ENCODE measurements at places on chromosomes 6 and 20.
A peak's percentile ranks its signal among the peaks of the same experiment; 100 is the strongest.

DNA sequence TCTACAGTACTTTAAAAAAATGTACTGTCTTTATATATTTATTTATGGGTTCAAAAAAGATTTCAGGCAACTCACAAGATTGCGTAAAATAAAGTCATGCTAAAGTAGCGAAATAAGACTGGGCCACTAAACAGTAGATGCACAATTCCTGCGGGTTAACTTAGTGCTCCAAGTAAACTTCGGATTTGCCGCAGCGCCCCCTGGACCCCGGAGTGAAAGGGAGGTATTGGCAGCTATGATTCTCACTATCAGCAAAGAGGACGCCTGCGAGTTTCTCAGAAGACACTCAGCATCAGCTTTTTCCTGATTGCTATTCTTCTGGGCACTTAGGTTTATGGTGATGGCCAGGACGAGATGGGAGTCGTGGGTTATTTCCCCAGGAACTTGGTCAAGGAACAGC is 1.4 kb downstream of the OTOR start:
- DNase-seq = no peak

DNA sequence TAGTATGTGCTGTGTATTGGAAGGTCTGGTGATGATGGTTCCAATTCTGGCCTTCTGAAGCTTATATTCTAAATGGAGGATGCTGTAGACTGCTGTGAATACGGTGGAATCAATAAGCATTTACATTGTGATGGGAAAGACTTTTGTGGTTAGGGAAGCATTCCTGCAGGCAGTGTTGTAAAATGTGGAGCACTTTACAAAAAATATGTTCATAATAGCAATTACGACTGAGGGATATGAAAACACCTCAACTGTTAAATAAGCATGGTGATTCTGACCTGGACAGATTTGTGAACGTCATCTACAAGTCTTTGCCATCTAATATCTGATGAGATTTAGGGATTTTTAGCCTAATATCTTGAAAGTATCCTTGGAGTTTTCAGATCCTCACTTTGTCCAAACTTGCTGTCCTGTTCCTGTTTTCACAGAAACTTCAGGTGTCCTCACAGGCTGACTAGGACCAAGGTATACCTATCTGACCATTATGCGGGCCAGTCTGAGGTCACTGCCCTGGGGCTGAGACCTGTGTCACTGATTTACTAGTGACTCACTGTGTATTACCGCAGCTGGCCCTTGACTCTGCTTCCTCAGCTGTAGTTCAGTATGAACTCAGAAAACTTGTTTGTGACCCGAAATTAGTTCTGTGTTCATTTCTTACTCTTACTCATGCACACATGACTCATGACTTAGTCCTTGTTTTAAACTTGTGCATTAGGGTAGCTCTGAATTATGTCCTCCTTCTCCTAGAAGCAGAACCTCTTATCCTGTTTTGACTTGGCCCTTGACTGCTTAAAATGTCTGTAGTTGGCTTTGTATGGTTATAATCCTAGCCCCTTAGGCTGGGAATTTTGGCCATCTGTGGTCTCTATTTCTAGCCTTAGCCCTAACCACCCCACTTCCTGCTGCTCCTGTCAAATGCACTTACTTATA is 343.0 kb downstream of the CDKAL1 start:
- peak; percentile 3 for DNase-seq

- DNase-seq = no peak
These were observed 73.3 kb downstream of the IGF2R start for GRCh38 chr6:160042014-160042773.

DNA sequence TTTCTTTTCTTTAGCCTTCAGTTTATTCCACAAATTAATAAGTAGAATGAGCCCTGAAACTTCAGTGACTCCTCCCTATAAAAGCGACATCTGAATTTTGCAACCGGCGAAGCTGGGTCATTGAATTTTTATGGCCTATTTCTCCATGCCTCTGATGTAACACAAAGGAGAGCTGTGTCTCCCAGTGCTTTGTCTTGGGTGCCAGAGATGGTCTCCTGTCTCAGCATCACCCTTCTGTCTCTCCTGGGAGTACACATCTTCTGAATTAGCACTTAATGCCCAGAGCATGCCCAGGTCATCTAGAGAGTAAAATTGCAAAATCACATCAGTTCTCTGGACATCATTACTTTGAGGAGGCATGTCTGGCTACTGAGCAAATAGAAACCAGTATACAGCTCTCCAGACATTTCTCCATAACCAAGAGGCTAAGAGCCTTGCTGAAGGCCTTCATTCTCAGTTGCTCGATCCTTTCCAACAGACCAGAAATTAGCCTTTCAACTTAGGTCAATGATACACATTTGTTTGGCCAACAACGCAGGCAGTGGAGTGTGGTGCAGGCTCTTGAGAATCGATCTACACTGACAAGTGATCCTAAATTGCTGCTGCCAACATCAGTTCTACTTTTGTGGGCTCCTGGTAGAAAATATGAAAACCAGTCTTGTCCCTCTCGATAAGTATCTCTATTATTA is 176.0 kb upstream of the FOXQ1 start:
- no peak for DNase-seq

- no peak for DNase-seq
These were observed 5.0 kb downstream of the ZDHHC14 start for GRCh38 chr6:157386023-157386422.

- DNase-seq = no peak
These were observed 1.2 kb downstream of the TRDN start for GRCh38 chr6:123635567-123635966.

- DNase-seq = no peak
These were observed 456.6 kb downstream of the PREX1 start for GRCh38 chr20:48371211-48371610.

DNA sequence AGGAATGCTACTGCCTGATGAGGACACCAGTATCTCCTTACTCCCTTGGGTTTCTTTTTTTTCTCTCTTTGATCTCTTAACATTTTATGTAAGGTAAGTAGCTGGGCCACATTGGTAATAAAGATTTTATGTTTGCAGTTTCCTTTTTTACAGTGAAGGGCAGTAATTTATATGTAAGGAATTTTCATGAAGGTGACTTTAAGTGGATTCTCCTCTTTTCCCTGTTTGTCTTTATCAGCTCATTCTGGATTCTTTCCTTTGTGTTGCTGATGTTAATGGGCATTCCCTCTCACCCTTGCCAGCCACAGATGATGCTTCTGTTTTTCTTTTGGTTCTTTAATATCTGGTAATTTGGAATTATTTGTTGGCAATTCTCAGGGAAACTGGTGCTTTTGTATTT is 34.7 kb downstream of the AFDN start:
- DNase-seq = no peak

GRCh38 chr6:13331516-13332348 is 3.4 kb upstream of the TBC1D7 start:
- DNase-seq = no peak

DNA sequence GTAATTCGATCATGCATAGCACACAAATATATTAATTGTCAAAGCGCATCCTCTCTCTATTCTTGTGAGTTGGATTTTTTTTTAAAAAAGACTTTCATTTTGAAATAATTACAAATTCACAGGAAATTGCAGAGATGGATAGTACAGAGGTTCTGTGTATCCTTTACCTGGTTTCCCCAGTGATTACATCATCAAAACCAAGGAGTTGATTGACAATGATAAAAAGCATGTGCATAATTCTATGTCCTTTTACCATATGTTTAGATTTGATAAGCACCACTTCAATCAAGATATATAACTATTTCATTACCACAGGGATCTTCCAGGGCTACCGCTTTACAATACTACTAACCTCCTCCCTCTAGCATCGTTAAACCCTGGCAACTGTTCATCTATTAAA is 40.2 kb downstream of the CCN2 start:
- DNase-seq = no peak

- no peak for DNase-seq
These were observed 29.0 kb upstream of the SRF start for GRCh38 chr6:43142101-43142500.

- no peak for DNase-seq
These were observed 51.8 kb upstream of the APCDD1L start for GRCh38 chr20:58566981-58567380.

DNA sequence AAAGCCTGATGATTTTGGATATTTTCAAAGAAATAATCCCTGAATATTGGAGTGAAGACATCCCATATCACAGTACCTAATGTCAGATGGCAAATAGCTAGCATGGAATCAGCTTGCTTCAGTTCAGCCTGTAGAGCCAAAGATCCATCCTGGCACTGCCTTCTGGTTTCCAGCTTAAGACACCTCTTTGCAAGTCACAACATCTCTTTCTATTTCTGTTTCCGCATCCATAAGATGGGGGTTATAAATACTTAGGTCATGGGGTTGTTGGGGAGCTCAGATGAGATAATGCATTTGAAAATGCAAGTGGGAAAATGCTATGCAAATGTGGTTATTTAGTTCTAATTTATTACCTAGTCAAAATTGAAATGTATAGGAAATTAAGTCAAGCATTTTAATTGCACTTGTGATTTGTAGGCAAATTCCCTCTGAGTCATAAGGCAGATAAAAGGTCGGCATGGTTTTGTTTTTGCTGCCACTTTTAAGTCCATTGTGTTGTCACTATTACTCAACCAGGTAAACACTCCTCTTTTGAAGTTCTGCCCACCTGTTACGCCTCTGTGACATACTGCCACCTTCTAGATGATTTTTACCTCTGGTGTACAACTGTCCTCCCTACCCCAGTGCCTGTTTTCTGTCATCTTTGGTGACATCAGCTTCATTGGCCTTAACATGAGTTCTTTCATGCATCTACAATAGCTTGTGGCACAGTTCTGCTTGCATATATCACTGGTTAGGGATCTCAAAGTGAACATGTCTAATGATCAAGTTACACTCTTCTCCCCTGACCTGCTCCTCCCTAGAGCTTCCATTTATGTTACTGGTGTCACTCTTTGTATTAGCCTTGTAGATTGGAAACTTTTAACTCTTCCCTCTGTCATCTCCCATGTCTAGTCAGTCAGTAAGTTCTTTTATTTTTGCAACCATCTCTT is 96.6 kb downstream of the CDKAL1 start:
- no peak for DNase-seq

DNA sequence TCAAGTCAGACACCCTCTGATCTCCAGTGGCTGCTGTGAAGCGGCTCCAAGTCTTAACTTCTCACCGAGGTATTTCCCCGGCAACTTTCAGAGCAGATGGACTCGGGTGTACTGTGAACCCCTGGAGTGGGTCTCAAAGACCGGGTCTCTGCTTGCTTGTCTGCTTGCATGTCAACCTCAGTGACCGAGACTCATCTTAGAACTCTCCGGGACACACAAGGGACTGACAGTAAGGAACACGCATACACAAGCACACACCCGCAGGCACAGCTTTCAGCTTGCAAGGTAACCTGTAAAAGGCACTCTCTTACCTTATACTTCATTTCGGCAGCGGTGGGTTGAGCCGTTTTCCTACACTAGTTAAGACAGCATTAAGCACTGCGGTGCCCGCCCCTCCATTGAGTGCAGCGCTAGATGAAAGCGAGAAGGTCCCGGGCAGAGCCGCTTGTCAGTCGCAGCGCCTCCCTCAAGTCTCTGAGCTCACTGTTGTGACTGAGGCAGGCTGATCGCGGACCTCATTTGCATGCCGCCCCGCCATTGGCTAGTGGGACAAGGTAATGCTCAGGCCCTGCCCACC is at the start of gene NEDD9:
NEDD9 (minus strand) TSS at position 476 of the 577 bp plus-strand sequence; CDS start at position 323, 153 bp downstream.
- peak; percentile 96 for DNase-seq

DNA sequence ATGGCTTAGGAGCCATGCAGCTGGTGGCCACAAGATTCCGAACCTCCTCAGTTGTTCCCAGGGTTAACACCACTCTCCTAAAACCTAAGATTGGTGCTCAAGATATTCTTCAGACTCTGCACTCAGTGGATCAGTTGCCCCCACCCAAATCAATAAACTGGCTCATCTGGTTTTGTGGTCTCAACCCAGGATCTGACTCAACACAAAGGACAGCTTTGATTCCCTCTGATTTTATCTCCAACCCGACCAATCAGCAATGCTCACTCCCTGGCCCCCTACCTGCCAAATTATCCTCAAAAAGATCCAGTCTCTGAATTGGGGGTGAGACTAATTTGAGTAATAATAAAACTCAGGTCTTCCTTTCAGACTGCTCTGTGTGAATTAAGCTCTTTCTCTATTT is 137.5 kb downstream of the EYS start:
- DNase-seq = no peak

DNA sequence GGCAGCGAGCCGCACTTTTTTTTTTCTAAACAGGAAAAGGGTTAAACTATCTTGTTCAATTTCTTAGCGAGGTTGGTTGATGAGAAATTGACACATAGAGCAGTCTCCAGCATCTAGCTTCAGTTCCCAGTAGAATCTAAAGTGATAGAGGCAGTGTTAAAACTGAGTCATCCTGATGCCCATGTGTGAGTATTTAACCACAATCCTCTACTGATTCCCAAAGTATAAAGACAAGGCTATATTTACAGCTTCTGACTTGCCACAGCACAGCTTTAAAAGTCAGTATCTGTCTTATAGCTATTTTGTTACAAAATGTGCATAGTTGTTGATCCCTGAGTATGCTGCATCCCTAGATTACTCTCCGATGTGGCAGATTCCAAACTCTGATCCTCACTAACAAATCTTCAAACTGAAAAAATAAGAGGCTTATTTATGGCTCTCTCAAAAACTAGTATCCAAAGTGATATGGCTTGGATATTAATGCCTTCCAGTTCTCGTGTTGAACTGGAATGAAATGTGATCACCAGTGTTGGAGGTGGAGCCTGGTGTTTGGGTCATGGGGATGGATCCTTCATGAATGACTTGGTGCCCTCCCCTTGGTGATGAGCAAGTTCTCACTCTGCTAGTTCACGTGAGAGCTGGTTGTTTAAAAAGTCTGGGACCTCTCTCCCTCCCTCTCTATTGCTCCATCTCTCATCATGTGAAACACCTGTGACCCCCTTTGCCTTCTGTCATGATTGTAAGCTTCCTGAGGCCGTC is 13.1 kb upstream of the POPDC3 start:
- DNase-seq = no peak

DNA sequence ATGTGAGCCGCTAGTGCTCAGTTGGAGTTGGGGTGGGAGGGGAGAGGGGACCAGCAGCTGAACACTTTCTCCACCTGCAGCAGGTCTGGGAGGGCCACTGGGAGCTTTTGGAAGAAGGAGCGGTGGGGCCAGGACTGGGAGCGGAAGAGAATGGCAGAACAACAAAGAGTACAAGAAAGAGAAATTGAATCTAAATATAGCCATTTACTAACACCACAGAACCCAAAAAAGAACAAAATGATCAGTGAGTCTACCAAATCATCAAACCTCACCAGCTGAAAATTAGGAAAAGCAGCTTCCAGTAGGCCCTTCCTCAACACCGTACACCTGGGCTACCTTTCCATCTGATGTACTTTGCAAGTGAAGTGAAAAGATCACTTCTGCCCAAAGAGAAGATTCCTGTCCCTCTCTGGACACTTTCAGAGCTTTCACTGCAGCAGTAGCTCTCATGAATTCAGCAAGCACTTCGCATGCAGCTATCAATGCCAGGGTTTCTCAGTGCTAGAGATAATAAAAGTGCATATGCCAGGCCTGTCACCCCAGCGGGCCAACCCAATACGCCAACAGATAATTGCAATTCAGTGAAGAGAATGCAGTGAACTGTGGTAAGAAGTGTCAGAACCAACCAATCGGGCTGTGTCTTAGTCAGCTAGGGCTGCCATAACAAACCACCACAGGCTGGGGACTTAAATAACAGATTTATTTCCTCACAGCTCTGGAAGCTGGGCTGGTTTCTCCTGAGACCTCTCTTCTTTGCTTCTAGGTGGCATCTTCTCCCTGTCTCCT is 597 bp downstream of the LY86 start:
- DNase-seq = no peak

Measured in activated naive CD4-positive, alpha-beta T cell treated with Interleukin-2 at 50 U/mL for 16 hours (primary cell).